NCI-H526 treated with DMSO at 0.1 percent for 48 hours (cell line): ENCODE measurements at places on chromosomes 3 and 15.

- DNase-seq: no peak
These were observed 478.2 kb upstream of the ROBO2 start for GRCh38 chr3:76561494-76562236.

- DNase-seq: no peak
These were observed 57.5 kb downstream of the FLNB start for GRCh38 chr3:58065700-58066167.

DNA sequence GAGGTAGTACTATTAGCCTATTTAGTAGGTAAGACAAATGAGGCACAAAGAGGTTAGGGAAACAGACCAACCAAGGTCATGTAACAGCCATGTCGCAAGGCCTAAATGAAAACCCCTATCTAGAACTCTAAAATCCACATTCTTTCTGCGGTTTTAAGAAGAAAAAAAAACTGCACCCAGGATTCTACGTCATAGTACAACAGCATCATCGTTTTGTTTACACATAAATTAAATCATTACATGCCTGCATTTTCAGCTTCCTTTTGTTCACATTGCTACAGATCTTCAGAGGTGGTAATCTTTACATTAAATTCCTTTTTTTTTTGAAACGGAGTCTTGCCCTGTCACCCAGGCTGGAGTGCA is 548 bp upstream of the PSMD6 start:
- no peak for DNase-seq

DNA sequence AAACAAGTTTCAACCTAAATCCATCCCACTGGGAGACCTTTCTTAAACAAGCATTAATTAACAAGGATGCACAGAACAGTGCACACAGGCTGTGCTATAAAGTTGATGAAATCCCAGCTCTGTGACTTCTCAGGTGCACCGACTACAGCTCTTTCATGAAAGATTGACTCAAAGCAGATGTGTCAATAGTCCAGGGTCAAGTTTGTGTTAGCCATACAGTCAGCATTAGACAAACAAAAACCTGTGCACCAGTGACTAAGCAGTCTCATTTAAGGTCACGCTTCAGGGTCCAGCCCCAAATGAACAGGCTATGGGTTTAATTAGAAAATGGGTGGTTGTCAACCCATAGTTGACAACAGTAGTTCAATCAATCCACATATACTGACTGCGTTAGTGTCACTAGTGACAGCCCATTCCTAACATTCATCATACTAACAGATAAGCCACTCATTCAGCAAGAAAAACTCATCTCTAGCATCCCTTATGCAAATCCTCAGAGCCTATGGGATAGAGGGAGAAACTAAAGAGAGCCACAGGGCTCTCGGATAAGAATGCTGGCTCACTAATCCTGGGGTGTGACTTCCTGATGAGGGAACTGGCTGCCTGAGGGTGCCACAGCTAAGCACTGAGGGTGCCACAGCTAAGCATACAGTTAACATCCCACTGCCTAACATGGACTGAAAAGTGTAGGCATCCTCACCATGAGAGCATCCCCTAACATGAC is 84.1 kb downstream of the WNT5A start:
- DNase-seq: no peak

DNA sequence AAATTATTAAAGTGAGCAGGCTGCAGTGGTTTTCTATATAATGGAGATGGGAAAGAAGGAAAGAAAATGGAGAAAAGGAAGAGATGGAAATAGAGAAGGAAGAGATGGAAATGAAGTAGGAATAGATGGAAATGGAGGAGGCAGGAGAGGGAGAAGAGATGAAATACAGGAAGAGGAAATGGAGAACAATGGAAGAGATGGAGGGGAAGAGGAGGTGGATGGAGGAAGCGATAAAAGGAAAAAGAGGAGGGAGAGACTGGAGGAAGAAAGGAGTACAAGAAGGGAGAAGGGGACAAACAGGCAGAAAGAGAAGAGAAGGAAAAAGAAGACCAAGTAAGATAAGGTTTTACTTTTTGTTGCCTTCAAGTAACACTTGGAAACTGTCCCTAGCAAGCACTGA is 67.6 kb downstream of the CLASP2 start:
- no peak for DNase-seq

- no peak for DNase-seq
These were observed 144.8 kb upstream of the BHLHE40 start for GRCh38 chr3:4834403-4834866.

DNA sequence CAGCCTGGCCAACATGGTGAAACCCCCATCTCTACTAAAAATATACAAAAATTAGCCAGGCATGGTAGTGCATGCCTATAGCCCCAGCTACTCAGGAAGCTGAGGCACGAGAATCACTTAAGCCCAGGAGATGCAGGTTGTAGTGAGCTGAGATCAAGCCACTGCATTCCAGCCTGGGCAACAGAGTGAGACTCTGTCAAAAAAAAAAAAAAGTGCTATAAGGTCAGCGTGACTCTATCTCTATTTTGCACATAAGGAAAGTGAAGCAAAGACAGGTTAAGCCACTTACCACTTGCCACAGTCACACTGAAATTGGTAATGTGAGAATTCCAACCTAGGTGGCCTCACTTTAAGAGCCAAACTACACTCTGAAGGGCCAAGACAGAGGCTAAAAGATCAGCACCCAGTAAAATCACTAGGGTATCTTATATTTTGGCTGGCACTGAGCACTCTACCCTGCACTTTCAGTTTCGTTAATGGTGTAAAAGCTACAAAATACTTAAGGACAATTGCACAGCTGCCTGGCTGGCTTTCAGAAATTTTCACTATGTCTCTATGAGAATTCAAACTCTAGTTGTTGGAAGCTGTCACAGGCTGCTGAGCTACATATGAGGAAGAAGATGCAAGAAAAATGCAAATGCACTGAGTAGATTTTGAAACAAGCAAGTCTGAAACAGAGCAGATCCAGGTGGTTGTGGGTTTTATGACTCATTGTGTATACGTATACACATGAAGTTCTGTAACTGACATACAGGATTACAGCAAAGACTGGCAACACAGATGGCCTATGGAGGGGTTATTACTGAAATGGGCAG is 32.7 kb downstream of the TRANK1 start:
- DNase-seq: no peak

DNA sequence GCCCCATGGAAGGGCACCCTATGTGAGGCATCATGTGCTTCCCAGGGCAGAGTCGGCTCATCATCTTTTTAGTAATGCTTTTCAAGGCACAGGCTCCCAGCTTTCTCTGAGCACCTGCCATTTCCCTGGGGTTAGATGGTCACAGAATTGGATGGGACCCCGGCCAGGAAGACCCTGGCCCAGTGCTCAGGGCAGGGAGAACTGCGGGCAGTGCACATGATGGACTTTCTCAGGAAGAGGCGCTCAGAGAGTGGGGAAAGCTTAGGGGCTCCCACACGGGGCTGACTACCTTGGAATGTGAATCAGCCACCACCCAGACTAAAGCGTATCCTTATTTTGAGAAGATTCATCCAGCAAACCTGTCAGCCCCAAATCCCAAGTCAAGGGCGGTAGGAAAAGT is 16.5 kb upstream of the SKOR1 start:
- DNase-seq: no peak

DNA sequence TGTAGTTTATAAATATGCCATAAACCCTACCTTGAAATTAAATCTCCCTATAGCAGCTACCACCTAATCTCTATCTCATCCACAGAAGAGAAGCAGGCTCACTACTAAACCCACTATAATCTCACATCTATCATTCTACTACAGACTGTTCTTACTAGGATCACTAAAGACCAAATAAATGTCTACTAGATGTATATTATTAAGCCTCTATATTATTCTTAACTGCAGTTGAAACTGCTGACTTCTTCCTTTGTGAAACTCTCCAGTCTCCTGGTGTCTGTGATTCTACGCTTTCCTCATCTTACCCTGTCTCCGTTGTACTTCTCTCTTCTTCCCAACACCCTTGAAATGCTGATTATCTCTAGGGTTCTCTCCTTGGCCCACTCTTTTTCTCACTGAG is 1154.0 kb downstream of the IGSF11 start:
- no peak for DNase-seq

- peak; percentile 49 for DNase-seq
These were observed 11.5 kb upstream of the CHAC1 start for GRCh38 chr15:40941528-40942336.

- no peak for DNase-seq
These were observed 81.7 kb upstream of the PIAS1 start for GRCh38 chr15:67972377-67972776.

GRCh38 chr3:52609316-52609815 is 73.0 kb downstream of the UQCC5 start:
- no peak for DNase-seq

DNA sequence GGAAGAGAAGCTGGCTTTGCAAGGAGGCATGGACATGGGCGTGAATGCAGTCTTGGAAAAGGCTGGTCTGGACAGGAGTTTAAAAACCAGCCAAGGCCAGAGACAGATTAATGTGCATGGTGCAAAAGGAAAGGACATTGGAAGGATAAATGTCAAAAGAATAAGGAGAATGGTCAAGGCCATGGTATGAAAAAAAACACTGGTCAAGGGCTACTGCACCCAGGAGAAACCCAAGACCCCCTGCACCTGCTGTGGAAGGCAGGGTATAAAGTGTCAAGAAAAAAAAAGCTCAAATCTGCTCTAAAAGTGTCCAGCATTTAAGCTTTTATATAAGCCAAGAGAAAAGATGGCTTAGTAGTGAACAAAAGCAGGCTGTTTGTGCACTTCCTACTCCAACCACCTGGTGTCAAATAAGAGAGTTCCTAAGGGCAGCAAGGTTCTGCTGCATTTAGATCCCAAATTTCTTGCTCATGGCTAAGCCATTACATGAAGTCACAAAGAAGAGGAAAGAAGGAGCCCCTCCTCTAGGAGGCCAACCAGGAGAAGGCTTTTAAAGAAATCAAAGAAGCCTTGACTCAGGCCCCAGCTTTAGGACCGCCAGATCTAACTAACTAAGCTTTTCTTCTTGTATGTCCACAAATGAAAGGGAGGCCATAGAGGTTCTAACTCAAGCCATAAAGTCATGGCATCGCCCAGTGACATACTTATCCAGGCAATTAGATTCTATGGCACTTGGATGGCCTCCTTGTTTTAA is 16.9 kb downstream of the CCR4 start:
- DNase-seq: no peak

DNA sequence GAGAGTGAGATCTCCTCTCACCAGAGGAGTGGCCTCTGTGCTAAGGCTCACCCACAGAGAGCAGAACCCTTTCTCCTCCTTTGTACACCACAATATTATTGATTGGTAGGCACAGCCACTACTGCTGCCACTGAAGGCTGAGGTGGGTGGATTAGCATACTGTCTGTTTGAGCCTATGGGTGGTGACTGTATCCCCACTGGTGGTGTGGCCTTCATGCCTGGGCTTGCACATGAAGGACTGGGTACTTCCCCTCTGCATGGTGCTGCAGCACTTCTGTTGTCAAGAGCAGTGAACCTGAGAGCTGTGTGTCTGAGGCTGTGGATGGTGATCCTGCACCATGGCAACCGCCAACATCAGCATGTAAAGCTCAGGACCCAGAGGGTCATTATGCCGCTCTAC is 35.7 kb upstream of the NECTIN3 start:
- no peak for DNase-seq

DNA sequence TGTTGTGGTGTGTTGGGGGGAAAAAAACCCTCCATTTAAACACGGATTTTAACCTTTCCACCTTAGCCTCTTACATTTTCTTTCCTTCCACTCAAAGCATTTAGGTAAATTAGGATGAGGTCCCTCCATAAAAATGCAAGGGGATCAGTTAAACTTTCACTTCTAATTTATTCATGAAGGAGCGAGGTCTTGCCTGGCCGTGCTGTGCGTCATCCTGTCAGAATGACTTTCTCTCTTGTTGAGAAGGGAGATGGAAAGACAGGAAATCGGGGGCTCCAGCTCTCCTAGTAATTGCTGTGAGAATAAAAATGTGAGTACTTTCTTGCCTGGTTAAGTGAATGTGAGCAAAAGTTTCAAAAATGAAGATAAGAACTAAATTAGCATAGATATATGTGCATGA is 962.3 kb upstream of the NR2F2 start:
- DNase-seq: no peak

- no peak for DNase-seq
These were observed 35.4 kb upstream of the TOPAZ1 start for GRCh38 chr3:44206261-44206660.

GRCh38 chr3:24662449-24663345 is 168.0 kb upstream of the THRB start:
- no peak for DNase-seq

DNA sequence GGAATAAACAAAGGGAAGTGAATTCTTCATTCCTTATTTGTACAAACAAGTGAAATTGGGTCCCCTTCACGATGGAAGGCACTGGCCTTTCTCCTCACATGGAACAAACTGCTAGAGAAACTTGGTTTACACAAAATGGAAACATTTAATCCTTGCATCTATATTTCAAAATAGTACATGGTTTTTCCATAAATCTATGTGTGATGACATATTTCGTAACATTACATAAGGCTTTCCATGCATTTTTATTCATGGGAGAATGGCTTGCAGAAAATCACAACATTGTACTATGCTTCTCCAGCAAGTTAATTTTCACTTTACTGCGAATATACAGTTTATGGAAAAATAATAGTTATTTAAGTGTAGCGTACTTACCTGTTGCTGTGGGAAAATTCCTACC is 81.0 kb upstream of the CDIN1 start:
- DNase-seq: no peak

DNA sequence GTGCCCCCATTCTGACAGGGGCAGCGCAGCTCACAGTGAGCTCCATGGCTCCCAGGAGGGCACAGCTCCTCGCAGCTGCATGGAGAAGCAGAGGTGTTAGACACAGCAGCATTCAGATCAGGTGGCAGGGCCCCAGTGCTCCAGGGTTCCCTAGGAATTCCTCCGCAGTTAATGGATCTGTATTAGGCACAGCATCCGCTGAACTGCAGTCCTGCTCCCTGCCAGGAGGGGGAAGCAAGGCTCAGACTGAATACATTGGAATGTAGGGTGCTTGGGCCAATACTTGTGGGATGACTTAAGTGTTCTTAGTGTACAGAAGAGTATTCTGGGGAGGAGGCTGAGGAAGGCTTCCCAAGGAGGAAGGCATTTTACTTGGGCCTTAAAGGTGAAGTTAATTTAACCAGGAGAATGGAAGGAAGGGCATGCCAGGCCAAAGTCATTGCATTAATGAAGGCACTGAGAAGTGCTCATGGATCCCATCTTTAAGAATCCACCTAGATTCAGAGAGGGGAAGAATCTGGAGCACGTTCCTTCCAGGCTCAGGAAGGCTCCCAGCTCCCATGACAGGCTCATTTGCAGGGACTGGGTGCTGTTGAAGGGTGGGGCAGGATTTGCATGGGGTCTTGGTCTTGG is 111.6 kb downstream of the RAB11A start:
- peak; percentile 14 for DNase-seq

GRCh38 chr3:126078866-126079265 is 5.1 kb downstream of the SLC41A3 start:
- DNase-seq: no peak

GRCh38 chr3:71317749-71318457 is 265.6 kb downstream of the FOXP1 start:
- no peak for DNase-seq

- DNase-seq: no peak
These were observed 46.6 kb upstream of the SERPINI2 start for GRCh38 chr3:167520266-167521005.

DNA sequence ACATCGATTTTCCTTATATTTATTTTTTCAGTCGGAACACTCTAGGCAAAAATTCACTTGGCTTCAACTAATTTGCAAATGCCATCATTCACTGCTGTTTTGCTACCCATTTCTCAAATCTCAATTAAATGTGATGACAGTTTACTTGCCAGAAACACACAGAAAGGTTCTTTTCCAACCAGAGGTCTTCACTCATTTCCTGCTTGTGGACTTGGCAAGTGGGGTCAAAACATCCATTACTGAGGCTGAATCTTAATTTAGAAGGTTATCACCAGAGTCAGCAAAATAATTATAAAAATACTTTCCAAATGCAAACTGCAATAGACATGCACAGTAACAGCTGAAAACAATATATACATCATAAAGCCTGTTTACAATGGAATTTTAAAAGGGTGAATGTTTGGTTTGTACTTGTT is 625.4 kb upstream of the TBL1XR1 start:
- DNase-seq: no peak
